ENCODE measurements at places on chromosomes 3 and 15.

DNA sequence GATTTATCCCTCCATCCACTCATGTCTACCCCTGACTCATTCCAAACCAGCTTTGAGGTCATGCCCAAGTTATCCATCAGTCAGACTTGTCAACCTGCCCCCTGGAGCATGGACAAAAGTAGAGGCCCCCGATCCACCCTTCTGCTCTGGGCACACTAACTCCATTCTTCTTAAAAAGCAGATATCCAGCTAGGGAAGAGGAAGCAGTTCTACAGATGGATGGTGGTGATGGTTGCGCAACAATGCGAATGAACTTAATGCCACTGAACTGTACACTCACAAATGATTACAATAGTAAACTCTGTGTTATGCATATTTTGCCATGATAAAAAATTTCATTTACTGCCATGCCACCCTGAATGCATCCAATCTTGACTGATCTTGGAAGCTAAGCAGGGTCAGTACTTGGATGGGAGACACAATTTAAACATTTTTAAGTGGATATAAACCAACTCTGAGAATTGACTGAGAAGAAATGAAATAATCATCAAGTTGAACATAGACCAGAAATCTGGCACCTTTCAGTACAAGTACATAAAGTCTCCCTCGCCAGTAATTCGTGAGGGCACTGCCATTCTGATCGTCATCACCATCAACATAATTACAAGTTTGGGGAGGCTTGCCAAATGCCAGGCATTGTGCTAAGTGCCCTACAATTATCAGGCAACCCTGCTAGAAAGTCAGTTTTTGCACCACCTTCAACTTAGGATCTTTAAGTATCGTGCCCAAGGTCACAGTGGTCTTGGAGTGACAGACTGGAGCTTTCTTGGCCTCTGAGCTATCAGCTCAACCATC, 124.8 kb downstream of the ATP10A start:
- DNase-seq, result no peak

GRCh38 chr15:74386496-74387140, 19.2 kb upstream of the CYP11A1 start:
- no peak for DNase-seq

DNA sequence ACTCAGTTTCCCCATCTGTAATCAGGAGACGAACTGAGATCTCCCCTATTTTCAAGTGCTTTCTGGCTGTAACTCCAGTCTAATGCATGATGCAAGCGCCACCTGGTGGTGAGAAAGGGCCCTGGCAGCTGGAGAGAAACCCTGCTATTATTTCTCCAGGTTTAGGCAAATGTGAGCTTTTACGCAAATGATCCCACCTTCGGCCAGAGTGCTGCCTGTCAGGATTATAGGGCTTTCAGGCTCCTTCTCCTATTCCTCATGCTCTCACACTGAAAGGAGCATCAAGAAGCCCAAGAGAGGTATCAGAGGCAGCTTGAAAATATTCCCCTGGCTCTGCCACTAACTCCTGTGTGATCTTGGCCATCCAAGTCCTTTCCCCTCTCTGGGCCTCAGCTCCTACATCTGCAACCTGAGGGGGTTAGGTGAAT, 93.9 kb upstream of the RASGRF1 start:
- peak; percentile 78 for DNase-seq

- DNase-seq, result no peak
Measured at GRCh38 chr15:37885651-37886050, 48.8 kb upstream of the TMCO5A start.

GRCh38 chr15:85867250-85867649, 72.5 kb upstream of the KLHL25 start:
- no peak for DNase-seq

DNA sequence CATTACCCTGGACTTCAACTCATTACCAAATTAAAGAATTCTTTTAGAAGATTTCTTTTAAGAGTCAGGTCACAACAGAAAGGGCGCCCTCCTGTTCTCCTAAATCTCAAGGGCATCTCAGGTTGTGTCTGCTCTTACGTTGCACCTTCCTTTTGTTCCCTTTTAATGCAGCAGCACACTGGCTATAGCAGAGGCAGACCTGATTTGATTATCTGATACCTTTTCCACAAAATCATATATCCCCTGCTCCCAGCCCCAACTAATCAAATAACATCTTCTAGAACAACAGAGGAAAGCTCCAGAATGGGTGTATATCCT, 40.1 kb downstream of the TIGIT start:
- no peak for DNase-seq

- no peak for DNase-seq
Measured at GRCh38 chr3:98961161-98962155, 60.0 kb upstream of the DCBLD2 start.

- no peak for DNase-seq
Measured at GRCh38 chr3:17874636-17875035, 132.2 kb upstream of the TBC1D5 start.

GRCh38 chr3:86175593-86176444, 815.1 kb downstream of the VGLL3 start:
- DNase-seq, result no peak

- no peak for DNase-seq
Measured at GRCh38 chr3:30657914-30658313, 51.5 kb downstream of the TGFBR2 start.

- no peak for DNase-seq
Measured at GRCh38 chr15:86373147-86373546, 293.5 kb downstream of the AGBL1 start.

- DNase-seq, result no peak
Measured at GRCh38 chr3:2940062-2940461, 170.1 kb downstream of the IL5RA start.

GRCh38 chr3:73203101-73203500, 141.6 kb downstream of the EBLN2 start:
- DNase-seq, result no peak

DNA sequence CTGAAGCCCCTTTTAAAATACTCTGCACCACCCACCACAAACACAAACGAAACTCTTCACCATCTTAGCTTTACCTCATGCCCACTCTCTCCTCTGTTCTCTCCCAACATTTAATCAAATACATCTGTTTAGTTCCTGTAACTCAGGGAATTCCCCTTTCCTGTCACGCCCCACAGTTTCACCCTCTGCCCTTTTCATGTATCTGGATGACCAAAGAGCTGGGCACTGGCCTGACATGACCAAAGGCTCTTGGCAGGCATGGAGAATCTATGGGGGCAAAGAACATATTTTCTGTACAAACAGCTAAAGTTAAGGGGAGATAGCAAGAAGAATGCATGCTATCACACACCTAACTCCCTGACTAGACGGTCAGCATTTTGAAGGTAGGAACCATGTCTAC, 270.0 kb downstream of the TBL1XR1 start:
- DNase-seq, result no peak

GRCh38 chr15:67967871-67968431, 86.2 kb upstream of the PIAS1 start:
- peak; percentile 88 for DNase-seq

DNA sequence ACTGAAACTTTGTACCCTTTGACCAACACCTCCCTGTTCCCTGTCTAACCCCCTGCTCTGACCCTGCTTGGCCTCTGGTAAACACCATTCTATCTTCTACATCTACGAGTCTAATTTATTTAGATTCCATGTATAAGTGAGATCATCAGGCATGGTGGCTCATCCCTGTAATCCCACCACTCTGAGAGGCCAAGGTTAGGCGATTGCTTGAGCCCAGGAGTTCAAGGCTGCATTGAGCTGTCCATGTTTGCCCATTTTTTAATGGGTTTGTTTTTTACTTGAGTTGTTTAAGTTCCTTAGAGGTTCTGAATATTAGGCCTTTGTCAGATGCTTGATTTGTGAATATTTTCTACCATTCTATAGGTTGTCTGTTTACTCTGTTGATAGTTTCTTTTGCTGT, 16.9 kb downstream of the FBXW12 start:
- DNase-seq, result no peak

- DNase-seq, result no peak
Measured at GRCh38 chr3:178129109-178129508, 407.1 kb upstream of the KCNMB2 start.

DNA sequence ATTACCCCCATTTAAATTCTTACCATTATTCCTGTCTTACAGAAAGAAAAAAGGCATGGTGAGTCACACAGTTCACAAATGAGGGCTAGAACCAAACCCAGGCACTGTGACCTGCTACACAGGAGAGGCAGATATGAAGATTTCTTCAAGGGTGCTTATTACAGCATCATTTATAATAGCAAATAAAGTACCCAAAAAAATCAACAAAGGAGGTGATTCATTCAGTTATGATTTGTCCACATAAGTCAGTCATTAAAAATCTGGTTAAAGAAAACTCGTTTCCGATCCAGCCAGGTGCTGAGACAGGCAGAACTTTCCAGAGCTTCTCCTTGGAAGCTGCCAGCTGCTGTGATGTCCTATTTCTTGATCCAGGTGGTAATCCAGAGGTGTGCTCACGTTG, 7.5 kb upstream of the LOXL1 start:
- DNase-seq, result no peak

GRCh38 chr3:196966526-196967401, 1.9 kb downstream of the PIGZ start:
- DNase-seq, result no peak

DNA sequence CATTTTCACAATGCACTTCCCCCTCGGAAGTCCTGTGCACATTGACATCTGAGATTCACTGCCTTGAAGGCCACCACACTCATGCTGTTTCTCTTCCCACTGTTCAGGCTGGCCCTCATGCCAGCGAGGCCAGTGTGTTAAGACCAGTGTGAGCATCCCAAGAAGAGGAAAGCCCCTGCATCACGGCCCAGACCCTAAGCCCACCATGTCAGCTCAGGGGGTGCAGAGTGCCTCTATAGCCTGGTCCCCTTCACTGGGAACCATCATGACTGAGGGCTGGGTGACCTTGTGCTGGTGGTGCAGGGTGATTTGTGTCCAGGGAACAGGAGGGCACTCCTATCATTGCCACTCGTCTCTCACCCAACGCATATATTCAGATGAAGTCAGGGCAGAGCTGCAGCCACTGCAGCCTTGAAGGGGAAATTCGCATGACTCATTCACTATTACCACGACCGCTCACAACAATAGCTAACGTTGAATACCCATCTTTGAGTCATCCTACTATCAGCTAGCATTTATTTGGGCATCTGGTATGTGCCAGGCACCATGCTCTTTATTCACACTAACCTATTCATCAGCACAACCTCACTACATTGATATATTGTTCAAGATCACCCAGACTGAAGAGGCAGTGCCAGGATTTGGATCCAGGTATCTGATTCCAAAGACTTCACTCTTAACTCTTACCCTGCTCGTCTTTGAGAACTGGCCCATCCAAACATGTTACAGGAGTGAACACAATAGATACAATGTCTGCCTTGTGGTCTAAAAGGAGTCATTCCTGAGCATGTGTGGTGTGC, 58.8 kb upstream of the SLC6A11 start:
- no peak for DNase-seq

DNA sequence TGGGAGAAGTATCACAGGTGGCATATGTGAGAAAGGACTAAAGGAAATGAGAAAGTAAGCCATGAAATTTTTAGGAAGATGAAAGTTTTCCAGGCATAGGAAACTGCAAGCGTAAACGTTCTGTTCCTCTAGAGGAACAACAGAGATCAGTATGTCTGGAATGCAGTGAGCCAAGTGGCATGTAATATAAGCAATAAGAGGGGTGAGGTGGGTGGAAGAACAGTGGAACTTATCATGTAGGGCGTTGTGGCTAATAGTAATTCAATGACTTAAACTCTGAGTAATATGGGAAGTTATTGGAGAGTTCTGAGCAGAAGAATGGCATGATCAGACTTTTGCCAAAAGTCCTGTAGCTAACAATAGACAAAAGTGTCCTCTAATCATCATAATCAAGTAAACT, 902.9 kb downstream of the EPHA3 start:
- no peak for DNase-seq

GRCh38 chr15:45401665-45402161, 23.4 kb upstream of the GATM start:
- DNase-seq, result no peak

- no peak for DNase-seq
Measured at GRCh38 chr3:140234256-140234655, 299.3 kb downstream of the CLSTN2 start.

DNA sequence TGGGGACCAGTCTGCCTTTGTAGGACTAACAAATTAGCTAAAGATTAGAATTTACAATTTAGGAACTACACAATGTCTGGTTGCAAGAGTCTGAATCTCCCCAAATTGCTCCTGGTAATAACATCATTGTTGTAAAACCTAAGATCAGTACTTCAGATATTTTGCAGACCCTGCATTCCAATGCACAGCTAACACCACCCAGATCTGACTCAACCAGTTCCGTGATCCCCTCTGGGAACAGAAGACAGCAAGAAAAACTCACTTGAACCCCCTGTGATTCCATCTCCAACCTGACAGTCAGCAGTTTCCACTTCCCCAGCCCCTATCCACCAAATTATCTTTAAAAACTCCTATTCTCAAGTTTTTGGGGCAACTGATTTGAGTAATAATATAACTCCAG, 201.9 kb upstream of the ARPP21 start:
- no peak for DNase-seq

DNA sequence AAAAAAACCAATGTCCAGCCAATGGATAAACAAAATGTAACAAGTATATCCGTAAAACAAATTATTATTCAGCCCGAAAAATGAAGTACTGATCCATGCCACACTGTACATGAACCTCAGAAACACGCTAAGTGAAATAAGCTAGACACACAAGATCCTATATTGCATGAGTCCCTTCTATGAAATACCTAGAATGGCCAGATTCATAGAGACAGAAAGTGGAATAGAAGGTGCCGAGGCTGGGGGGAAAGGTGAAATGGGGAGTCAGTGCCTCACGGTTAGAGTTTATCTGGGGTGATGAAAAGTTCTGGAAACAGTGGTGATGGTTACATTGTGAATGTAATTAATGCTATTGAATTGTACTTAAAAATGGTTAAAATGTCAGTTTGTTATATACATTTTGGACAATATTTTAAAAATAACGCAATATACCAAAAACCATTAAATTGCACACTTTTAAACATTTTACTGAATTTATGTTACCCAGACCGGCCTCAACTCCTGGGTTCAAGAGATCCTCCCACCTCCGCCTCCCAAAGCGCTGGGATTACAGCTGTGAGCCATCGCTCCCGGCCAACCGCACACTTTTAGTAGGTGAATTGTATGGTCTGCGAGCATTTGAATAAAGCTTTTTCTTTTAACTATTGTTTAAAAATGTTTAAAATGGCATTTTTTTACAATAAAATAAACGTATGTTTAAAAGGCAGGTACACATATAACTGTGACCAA, 2.1 kb downstream of the RNF168 start:
- DNase-seq, result no peak

DNA sequence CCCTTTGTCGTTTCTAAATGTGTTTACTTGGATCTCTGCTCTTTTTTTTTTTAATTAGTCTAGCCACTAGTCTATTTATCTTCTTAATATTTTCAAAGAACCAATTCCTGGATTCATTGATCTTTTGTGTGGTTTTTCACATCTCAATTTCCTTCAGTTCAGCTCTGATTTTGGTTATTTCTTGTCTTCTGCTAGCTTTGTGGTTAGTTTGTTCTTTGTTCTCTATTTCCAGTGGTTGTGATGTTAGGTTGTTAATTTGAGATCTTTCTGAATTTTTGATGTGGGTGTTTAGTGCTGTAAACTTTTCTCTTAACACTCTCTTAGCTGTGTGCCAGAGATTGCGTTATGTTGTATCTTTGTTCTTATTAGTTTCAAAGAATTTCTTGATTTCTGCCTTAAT, 446.1 kb downstream of the CNTN4 start:
- DNase-seq, result no peak

- DNase-seq, result no peak
Measured at GRCh38 chr3:172142864-172143451, 103.6 kb downstream of the FNDC3B start.

GRCh38 chr3:57777774-57778173, 21.7 kb downstream of the SLMAP start:
- DNase-seq, result no peak
